Ascending aorta (tissue), 2 donors: ENCODE measurements at places on chromosomes 16 and 17.

- no peak for DNase-seq
Observed at GRCh38 chr16:71188956-71189712, 41.4 kb downstream of the HYDIN start.

DNA sequence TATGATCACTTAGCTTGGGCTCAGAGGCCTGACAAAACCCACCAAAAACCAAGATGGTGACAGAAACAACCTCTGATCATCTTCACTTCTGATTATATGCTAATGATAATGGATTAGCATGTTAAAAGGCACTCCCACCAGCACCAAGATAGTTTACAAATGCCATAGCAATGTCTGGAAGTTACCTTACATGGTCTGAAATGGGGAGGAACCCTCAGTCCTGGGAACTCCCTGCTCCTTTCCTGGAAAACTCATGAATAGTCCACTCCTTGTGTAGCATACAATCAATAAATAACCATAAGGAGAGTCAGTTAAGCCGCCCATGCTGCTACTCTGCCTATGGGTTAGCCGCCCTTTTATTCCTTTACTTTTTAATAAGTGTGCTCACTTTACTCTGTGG, 120.0 kb upstream of the HS3ST4 start:
- no peak for DNase-seq

GRCh38 chr17:3773511-3773910, 27.5 kb downstream of the ITGAE start:
- no peak for DNase-seq

DNA sequence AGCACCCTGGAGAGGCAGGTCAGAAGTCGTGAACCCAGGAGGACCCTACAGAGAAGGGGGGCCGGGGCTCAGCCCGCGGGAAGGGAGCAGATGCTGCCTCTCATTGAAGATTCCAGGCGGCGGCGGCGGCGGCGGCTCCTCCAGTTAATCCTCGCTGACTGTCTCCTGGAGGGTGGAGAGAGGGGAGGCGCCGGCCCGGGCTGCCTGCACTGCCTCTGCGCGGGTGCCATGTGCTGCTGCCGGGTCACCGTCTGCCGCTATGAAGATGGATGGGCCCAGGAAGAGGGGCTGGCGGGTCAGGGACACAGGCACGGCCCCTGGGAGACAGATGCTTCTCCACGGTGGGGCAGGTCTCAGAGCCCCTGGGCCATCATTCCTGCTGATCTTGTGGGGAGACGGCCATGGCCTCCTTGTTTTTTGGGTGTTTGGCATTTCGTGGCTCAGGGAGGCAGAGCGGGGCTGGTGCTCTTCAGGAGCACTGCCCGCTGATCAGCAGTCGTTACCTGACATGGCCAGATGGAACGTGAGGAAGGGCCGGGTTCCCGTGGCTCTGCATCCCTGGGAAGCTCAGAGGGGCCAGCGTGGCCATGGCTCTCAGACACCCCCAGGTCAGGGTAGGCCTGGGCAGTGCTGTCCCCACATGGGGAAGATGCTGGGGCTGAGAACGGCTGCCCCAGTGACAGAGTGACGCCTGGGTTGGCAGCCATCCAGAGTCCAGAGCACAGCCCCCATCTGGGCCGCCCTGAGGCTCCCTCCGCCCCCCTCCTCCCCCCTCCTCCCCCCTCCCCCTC, 36.1 kb downstream of the GINS2 start:
- DNase-seq: no peak

DNA sequence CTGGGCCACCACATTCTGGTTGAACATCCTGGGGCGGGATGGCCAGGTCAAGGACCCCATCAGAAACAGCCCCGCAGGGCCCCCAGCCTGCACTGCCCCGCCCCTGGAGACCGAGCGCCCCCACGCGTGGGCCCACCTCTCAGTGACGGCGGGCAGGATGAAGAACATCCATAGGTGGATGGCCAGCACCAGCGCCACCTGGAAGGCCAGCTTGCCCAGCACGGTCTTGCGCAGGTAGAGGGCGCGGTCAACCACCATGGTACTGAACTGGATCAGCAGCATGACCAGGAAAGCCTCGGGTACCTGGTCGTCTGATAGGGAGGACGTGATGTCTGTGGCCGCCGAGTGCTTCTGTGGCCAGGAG, 13.6 kb downstream of the CTU2 start:
- DNase-seq: no peak

- no peak for DNase-seq
Observed at GRCh38 chr16:11562941-11563340, 23.8 kb downstream of the LITAF start.

GRCh38 chr17:32259586-32259985, 6.0 kb upstream of the RHBDL3 start:
- no peak for DNase-seq

DNA sequence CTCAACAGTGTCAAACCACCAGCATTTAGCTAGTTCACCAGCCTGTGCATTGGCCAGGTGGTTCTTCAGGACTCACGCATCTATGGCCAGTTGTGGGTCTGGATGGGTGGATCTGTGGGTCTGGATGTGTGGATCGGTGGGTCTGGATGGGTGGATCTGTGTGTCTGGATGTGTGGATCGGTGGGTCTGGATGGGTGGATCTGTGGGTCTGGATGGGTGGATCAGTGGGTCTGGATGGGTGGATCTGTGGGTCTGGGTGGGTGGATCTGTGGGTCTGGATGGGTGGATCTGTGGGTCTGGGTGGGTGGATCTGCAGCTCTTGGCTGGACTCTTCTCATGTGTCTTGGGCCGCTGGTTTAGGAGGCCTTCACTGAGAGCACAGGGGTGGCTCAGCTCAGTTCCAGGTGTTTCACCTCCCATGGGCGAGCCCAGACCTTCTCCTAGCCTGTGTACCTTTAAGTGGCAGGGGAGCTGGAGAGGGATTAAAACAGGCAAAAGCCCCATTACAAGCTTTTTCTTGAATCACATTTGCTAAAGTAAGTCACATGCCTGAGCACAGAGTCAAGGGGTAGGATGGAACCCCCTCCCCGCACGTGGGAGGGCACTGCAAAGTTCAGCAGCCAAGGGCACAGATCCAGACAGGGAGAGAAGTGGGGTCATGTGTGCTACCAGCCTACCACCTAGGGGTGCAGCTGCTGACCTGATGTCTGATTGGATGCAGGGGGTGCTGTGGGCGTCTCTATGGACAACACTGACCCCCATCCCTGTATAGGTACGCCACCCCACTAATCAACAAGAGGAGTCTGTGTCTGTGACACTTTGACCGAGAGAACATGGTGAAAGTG, 3.4 kb upstream of the NUBP1 start:
- DNase-seq: no peak

DNA sequence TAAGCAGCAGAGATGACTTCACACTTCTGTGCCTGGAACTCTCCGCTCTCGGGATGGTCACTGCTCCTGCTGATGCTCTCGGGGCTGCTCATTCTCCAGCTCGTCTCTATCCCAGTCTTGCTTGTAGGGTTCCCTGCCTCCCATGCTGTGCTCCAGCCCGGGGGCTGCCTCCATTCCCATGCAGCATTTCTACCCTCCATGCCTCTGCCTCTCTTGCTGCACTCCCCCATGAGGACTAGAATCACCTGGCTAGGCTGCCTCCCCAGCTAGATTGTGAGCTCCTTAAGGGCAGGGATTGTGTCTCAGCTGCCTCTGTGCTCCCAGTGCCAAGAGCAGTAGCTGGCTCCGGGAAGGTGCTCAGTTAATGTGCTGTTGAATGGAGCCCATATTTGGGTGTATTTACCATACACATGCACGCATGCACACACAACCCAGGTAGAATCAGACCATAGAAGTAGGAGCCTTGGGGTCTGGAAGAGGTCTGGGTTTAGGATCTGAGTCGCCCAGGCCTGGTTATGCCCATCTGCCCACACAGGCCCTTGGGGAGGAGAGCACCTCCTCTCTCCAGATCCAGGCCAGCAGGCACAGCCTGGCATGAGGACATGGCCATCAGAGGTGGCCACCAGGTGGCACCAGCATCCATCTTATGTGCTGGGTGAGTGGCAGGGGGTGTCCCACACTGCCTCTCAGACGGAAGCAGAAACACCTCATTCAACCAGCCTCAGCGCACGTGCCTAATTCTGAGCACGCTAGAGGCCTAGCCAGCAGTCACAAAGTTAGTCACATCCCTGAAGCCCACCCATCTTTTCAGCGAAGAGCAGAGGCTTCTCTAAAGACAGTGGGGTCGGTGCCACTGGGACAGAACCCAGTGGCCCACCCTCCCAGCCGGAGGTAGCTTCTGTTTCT, 9.3 kb downstream of the GIT1 start:
- DNase-seq: peak; percentile 91

DNA sequence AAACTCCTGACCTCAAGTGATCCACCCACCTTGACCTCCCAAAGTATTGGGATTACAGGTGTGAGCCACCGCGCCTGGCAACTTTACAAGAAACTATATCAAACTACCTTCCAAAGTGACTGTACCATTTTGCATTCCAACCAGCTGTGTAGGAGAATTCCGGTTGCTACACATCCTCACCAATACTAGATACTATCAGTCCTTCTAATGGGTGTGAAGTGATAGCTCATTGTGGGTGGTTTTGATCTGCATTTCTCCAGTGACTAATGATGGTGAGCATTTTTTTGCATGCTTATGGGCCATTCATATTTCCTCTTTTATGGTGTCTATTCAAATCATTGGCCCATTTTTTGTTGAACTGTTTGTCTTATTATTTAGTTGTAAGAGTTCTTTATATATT, 37.7 kb downstream of the SCNN1B start:
- no peak for DNase-seq

GRCh38 chr17:76793775-76794174, 55.9 kb downstream of the MFSD11 start:
- DNase-seq: no peak

DNA sequence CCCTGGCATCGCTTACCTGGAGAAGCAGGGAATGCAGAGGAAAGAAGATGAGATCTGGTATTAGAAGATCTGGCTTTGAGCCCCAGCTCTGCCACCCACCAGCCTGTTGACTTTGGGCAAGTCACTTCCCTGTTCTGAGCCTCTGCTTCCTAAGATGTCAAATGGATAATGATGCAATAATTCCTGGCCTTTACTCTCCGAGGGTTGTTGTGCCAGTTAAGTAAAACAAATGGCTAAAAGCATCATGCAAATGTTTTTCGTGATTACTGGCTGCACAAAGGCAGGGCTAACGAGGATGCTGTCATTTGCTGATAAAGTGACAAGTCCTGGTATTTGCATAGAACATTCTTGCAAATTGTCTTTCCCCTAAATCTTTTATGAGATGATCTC, 1.3 kb upstream of the ZNF821 start:
- no peak for DNase-seq

GRCh38 chr17:64244165-64244564, 18.9 kb downstream of the TEX2 start:
- DNase-seq: no peak

DNA sequence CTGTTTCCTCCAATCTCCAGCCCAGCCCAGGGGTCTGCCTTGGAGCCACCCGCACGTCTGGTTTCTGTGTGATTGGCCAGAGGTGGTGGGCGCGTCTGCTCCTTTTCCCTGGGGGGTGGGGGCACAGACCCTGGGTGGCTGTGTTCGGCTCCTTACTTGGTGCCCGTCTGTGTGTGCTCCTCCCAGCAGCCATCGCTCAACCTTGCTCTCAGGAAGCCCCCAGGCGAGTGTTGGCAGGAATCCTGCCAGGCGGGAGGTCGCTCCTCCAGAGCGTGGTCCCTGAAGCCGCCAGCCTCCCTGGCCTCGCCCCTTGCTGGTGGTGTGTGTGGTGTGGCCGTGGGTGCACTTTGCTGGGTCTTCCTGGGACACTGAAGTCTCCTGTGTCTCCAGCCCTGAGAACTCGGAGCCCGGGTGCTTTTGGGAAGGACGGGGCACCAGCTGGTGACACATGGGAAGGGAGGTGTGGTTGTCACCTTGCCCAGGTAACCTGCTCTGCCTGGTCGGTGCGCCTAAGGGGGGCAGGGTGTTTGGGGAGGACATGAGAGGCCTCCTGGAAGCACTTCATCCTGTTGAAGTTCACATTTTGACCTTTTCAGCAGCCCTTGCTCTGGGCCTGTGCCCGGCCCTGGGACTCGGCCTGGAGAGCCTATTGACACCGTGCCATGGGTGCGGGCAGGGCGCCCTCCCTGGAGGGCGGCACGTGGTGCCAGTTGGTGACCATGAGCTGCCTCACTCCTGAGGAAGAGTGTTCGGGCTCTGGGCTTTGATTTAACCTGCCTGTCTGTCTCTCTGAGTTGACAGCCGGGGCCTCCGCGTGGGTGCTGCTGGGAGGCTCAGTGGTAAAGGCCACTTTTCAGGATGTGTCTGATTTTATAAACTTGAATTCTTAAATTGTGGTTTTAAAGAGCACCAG, 49.0 kb upstream of the ZNF750 start:
- no peak for DNase-seq

DNA sequence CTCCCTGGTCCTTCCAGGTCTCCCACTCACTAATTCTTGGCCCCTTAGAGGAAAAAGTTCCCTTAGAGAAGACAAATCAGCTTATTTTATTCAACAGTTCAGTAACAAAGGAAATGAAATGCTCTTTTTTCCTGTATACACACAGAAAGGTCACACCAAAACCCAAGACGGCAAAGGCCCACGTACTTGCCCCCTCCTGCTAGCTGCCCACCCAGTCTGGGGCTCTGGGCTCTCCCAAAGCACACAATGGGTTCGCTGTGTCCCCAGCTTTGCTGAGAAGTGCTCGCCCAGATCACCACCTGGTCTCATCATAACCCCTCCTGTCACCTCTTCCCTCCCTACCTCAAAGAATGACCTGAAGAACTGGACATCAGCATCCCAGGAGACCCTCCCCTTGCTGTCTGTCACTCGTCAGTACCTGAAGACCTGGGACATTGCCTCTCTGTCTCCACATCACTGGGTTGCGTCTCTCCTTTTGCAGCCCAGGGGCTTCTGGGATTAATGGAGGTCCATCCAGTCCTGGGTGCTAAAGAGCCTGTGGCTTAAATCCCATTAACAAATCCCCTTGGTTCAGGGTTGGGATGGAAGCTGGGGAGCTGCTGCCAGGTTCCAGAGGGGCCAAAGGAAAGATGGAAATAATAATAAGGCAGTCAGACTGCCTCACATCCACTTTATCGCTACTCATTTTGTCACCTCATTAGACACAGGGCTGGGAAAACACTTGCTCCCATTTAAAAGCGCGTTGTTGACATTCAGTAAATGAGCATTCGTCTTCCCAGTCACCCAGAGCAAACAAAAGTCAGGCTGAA, 3.3 kb downstream of the SLC6A4 start:
- DNase-seq: no peak

GRCh38 chr16:57551057-57551456, 8.6 kb downstream of the ADGRG5 start:
- DNase-seq: no peak
